ENCODE measurements at places on chromosomes 7 and 10.

DNA sequence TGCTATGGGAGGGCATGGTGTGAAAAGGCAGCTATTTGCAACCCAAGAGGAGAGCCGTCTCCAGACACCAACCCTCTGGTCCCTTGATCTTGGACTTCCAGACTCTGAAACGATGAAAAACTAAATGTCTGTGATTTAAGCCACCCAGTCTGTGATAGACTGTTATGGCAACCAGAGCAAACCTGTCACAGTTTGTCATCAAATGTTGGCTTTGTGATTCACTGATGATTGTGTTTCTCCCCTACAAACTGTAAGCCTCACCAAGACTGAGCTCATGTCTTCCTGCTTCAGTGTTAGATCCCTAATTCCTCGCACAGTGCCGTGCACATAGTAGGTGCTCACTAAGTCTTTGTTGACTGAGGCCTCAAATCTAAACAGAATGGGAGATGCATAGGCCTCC, 224.6 kb upstream of the PITRM1 start:
- no peak for DNase-seq

DNA sequence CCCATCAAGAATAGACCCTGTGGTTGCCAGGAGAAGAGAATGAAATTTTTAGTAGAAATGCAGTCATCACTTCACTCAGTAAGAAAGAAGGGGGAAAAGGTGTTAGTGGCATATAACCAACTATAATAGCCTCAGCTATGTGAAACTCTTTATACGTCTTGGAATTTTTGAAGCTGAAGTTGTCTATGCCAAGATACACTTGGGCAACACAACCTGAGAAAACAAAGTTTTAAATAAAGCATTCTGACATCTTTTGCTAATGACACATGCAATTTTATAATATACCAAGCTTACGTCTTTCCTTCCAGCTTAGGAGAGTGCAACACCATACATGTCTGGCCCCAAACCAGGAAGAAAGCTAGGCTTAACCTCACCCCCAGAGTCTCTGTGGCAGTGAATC, 40.8 kb upstream of the ZNF438 start:
- no peak for DNase-seq

GRCh38 chr7:158812684-158813083, 16.6 kb downstream of the ESYT2 start:
- DNase-seq = no peak

DNA sequence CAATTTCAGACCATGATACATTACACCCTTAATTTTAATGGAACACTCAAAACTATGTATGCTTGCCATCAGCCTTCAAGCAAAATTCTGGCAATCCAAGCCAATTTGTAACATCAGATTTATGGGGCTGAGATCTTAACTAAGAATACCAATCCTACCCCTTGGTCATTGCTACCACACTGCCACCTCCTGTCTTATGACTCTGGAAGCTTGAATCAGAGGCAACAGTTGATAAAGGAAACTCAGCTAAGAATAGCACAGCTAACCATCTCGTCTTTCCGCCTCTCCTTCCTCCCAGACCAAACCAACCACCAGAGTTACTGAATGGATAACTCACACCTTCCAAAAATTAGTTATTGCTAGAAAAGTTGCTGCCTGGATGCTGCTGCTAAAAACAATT, 7.4 kb downstream of the IGF2BP3 start:
- DNase-seq = no peak

GRCh38 chr10:101304316-101304715, 49.6 kb upstream of the BTRC start:
- no peak for DNase-seq

Measured in BE2C (cell line).